ENCODE measurements at places on chromosomes 3 and 15.

- no peak for DNase-seq
Observed at GRCh38 chr3:11784971-11785377, 61.7 kb downstream of the TAMM41 start.

DNA sequence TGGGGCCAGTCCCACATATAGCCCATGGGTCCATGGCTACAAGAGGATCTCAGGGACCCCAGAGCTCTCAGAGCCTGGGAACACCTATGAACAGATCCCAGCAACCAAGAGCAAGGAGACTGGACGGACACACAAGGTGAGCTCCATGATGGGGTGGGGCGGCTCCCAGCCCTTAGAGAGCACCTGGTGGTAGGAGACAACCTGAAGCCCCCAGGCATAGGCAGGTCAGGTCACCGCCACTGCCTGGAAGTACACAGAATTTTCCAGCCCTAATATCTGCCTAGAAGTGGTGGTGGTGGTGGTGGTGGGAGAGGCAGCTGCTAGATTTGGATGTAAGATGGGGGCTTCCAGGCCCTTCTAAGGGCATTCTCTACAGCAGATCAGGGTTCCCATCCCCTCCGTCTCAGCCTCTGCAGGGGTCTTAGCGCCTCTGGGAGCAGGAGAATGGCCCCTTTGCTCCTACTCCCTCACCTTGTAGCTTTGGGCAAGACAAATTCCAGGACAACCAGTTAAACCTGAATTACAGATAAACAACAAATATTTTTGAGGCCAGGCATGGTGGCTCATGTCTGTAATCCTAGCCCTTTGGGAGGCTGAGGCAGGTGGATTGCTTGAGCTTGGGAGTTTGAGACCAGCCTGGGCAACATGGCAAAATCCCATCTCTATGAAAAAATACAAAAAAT, 9.2 kb downstream of the SH2D7 start:
- DNase-seq = no peak

- DNase-seq = no peak
Observed at GRCh38 chr3:61978460-61979419, 394.6 kb downstream of the FEZF2 start.

- DNase-seq = no peak
Observed at GRCh38 chr3:146156666-146157314, 4.2 kb downstream of the PLOD2 start.

DNA sequence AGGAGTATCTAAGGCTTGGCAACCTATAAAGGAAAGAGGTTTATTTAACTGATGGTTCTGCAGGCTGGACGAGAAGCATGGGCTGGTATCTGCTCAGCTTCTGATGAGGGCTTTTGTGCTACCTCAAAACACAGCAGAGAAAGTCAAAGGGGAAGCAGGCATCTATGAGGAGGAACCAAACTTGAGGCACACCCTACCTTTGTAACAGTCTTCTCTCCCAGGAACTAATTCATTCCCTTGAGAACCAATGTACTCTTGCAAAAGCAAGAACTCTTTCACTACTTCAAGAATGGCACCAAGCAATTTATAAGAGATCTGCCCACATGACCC, 109.0 kb downstream of the CGGBP1 start:
- no peak for DNase-seq

- no peak for DNase-seq
Observed at GRCh38 chr3:50373146-50374051, 14.1 kb upstream of the TMEM115 start.

DNA sequence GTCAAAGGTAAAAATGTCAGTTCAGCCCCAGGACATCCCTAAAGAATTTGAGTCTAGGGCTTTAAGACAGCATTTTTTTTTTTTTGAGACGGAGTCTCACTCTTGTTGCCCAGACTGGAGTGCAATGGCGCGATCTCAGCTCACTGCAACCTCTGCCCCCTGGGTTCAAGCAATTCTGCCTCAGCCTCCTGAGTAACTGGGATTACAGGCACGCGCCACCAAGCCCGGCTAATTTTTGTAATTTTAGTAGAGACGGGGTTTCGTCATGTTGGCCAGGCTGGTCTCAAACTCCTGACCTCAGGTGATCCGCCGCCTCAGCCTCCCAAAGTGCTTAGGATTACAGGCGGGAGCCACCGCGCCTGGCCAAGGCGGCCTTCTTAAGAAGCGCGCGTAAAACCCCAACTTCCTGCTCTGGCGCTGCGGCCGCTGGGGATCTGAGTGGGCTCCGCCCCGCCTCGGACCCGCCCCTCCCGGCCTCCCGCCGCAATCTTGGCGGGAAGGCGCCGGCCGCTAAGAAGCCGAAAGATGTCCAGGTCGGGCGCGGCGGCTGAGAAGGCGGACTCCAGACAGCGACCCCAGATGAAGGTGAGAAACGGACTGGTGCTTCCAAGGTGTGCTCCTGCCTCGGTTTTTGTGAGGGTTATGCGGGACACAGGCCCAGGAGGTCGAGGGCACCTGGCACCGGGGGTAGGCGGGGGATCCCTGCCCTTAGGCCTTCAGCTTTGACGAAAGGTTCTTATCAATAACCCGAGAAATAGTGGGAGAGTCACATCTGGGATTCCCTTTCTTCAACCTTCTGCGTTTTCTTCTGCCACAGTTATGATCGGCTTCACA, at the start of gene WDR76:
Gene WDR76 (plus strand): TSS at position 495 of the 834 bp plus-strand sequence. CDS start 31 bp downstream, at position 526.
- peak; percentile 70 for DNase-seq

DNA sequence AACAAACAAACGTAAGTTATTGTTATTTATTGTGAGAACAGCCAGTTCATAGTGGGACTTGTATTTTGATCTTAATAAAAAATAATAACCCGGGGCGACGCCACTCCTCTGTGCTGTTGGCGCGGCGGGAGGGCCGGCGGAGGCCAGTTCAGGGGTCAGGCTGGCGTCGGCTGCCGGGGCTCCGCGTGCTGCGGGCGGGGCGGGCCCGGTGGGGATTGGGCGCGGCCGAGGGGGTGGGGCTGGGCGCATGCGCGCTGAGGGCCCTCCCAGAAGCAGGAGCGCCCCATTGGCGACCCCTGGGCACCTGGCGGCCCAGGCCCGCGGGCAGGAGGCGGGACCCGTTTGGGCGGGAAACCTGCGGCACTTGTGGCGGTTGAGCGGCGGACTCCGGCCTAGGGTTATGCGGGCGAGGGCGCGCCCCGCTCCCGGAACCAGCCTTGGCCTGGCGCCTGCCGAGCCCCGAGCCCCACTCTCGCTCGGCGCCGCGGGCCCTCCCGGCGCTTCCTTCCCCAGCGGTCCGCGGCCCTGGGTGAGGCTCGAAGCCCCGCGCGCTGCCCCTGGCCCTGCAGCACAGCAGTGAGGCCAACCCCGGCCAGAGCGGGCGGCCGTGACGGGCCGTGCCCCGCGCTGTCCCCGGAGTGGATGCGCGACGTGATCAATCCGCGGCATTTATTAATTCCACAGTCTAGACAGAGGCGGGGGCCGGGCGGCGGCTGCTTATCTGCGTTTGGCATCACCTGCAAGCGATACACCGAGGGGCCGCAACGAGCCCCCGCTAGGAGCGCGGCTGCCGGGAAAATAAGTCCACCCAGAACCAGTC, 6.0 kb downstream of the ISL2 start:
- peak; percentile 63 for DNase-seq

DNA sequence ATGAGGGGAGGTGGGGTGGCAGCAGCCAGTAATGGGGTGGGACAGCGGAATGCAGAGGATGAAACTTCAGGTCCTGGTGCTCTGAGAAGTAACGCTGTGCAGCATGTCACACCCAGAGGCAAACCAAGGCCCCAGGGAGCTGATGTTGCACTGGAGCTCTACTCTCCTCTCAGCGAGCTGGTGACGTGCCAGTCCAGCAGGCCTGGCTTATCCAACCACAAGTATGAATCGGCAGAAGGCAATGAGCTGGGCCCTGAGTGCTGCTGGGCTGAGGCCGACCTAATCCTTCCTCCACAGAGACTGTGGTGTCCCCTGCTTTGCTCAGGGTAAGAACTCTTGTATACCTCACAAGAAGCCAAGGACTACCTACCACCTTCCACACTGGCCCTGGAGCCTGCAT, 30.5 kb downstream of the CD86 start:
- no peak for DNase-seq

DNA sequence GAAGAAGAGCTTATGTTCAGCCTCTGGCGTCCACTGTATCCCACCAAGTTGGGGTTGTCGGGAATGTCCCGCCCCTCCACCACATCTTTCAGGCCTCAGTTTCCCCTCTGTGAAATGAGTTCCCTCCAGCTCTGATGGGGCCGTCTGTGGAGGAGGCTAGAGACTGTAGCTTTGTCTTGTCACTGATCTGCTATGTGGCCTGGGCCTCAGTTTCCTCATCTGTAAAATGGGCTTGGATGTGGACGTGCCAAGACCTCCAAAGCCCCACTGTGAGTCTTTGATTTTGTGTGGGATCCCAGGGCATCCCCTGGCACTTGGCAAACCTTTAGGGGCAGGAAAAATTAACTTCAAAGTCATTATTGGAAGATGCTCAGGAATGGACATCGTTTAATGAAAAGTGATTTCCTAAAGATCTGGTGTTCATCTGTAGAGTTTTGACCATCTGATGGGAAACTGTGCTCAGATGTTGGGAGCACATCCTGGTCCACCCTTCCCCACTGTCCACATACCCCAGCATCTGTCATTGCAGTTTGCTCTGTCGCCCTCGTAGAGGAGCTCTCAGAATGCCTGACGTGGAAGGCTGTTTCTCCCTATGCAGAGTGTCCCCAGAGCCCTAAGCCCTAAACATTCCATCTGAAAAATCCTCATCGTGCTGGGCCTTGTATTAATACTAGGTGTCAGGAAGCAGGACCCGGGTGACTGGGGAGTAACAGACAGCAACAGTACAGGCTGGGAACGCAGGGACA, 28.5 kb downstream of the SLC6A6 start:
- DNase-seq = no peak

GRCh38 chr15:61103026-61103425, 126.1 kb downstream of the RORA start:
- DNase-seq = no peak

DNA sequence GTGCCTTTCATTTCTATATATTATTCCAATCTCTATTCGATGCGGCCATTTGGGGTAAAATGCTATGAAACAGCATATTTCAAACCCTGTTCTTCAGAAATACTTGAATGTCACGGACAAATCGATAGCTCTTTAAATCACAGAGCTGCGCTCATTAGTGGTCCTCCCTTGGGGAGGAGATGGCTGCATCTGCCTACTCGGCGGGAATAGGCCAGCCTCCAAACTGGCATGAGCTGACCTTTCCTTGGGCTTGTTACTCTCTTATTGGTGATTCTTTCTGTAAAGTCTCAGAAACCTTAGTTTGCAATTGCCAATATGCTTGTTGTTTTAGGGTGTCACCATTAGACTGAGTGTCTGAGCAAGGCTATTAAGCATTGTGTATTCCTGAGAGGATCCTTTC, 120.9 kb downstream of the BDH1 start:
- DNase-seq = peak; percentile 64

DNA sequence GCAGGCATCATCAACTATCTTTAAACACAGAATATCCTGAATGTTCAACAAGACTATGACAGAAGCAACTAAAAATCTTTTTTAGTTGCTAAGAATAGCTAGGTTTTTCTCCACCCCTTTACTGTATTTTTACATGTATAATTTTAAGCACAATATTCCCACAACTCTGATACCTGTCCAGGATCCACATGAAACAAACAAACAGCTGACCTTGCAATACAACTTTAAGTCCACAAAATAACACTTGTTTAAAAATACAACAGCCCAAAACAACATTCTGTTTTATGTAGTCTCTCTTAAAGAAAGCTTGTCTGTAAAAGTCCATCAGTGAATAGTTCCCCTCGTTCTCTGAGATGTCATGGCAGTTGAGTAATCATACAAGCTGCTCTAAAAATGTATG, 41.1 kb downstream of the IFT57 start:
- DNase-seq = no peak

- no peak for DNase-seq
Observed at GRCh38 chr15:82643992-82644391, 3.2 kb downstream of the CPEB1 start.

- DNase-seq = no peak
Observed at GRCh38 chr15:36400936-36401585, 178.4 kb upstream of the CDIN1 start.

DNA sequence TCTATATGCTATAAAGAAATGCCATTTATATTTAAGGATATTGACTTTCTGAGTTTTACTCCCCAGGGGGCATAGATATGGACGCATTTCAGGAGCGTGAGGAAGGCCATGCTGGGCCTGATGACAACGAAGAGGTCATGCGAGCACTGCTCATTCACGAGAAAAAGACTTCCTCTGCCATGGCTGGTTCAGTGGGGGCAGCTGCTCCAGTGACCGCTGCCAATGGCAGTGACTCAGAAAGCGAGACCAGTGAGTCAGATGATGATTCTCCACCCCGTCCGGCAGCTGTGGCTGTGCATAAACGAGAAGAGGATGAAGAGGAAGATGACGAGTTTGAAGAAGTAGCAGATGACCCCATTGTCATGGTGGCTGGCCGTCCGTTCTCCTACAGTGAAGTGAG, 38.4 kb downstream of the GTF2E1 start:
- DNase-seq = no peak

DNA sequence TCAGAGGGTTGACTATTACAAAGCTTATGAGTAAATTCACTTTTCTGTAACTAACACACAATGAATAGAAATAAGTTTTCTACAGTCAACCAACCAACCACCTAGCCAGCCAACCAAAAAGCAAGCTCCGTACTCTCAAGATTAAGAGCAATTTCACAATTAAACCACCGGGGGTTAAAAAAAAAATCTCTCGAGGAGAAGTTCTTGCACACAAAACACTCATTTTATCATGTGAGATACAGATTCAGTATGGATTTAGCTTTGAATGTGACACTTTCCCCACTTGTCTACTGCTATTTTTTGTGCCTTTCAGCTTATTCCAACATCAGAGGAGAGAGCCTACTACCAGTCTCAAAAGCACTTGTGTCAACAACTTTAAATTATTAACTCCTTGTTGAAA, 135.3 kb downstream of the SV2B start:
- no peak for DNase-seq

DNA sequence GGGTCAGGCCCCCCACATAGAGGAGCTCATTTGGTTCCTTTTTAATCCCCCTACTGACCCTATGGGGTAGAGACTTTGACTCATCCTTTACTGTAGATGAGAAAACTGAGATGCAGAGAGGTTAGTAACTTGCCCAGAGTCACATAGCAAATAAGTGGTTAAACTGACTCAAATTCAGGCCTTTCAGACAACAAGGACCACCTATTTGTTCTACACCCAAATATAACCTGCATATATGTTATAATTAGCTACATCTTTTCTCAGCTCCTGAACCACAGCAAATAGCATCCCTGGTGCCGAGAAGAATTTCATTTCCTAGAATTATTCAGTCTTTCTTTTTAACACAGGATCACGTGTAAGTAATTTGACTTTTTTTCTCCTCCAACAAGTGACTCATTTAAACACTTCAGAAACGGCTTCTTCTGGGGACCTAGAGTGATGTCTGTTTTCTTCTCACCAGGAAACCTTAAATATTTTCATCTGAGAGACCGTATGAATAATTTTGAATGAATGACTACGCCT, 57.4 kb downstream of the MGLL start:
- no peak for DNase-seq

GRCh38 chr15:27019687-27020086, 48.7 kb downstream of the GABRG3 start:
- DNase-seq = no peak

- no peak for DNase-seq
Observed at GRCh38 chr3:194019398-194020165, 116.4 kb upstream of the HES1 start.

GRCh38 chr3:32556332-32556731, 14.3 kb downstream of the DYNC1LI1 start:
- no peak for DNase-seq
